ENCODE measurements at places on chromosomes 4 and X.

- DNase-seq = no peak
Observed at GRCh38 chr4:2043396-2044118, 15.6 kb upstream of the NAT8L start.

DNA sequence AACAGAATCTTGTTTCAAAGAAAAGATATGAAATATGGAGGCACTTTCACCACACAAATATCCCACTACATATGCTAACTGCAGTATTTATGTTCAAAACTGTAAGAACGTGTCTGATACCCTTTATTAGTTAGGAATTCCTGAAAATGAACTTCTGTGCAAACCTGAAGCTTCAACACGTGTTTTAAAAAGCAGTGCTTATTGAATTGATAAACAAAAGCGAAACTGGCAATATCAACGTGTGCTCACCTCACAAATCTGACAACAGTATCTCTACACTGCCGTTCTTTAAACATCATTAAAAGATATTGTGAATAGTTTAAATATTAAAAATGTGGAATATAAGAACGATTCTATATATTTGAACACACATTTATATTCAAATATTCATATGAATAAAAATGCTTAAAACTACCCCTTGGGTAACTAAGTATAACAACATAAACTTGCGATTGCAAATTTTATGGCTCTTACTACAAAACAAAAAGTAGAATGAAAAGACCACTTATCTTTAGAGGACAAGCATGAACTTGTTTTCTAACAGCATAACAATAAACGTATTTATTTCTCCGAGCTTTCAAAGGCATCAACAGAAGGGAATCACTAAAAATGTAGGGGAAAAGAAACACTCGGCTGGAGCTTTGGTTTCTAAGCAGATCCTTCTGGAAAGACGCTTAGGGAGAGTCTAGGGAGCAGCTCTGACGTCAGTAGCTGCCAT, at the start of gene LRP2BP:
TSS of gene LRP2BP (minus strand) at position 687 of the 718 bp plus-strand sequence. CDS start 17,738 bp downstream, outside the sequence.
- DNase-seq = peak; percentile 79

- DNase-seq = no peak
Observed at GRCh38 chr4:184448141-184448540, 26.2 kb downstream of the IRF2 start.

DNA sequence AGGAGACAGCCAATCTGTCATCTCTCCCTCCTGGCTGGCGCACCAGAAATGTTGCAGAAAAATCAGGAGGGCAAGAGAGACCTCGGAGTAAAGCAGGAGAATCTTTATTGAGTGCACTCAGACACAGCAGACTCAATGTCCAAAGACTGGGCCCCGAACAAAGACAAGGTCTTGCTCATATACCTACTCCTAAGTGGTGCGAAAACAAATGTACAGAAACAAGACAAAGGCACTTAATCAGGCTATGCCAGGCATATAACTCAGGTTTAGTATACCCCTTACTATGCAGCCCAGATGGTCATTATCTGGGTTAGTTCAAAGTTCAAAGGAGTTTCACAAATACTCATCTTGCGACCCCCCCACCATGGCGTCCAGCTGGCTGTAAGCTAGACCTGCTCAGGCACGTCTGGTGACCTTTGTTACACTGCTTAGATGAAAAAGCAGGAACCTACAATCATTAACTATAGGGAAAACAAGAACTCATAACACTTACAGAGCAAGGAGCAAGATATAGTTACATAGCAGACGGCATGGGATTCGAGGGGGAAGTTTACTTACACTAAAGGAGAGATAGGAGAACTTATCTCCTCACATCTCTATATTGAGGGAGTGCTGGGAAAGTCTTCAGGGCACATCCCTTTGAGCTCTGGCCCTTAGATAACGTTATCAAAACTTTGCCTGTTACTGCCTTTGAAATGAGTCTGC, 27.5 kb downstream of the SULT1E1 start:
- DNase-seq = no peak

GRCh38 chr4:103774326-103774825, 54.6 kb upstream of the TACR3 start:
- no peak for DNase-seq

- DNase-seq = no peak
Observed at GRCh38 chr4:91220315-91220714, 1083.5 kb upstream of the GRID2 start.

DNA sequence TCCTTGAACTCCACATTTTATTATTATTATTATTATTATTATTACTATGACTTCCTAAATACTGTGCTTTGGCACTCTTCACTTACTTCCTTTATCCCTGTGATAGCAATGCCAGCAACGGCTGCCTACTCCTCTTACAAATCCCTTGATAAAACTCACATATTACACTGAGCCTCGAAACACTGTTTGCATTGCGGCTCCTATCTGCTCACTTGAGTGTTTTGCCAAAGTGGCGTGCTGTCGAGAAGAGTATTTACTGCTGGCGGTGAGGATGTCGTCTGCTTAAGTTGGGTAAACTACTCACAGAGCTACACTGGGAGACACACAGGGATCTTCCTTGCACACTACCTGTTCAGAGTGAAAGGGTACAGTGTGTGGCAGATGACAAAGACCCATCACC, 143.4 kb upstream of the VCX3A start:
- DNase-seq = no peak
